Fibroblast of upper back skin (primary cell): ENCODE measurements at places on chromosomes 5 and 9.

DNA sequence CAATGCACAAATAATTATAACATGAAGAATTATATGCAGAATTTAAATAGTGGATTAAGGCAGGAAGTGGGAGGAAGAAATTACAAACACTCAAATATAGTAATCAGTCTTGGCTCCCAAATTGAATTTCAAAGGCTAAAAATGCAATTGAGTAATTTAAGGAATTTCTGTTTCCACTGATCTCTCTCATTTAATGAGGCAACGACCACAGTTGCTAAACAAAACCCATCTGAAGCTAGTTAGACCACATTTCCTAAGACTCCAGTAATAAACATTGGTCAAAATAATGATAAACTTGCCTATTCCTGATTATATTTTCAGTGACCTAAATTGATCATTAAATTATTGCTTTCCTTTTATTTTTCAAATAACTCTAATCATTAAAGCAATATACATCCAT is 174.3 kb upstream of the GRIN3A start:
- no peak for DNase-seq

DNA sequence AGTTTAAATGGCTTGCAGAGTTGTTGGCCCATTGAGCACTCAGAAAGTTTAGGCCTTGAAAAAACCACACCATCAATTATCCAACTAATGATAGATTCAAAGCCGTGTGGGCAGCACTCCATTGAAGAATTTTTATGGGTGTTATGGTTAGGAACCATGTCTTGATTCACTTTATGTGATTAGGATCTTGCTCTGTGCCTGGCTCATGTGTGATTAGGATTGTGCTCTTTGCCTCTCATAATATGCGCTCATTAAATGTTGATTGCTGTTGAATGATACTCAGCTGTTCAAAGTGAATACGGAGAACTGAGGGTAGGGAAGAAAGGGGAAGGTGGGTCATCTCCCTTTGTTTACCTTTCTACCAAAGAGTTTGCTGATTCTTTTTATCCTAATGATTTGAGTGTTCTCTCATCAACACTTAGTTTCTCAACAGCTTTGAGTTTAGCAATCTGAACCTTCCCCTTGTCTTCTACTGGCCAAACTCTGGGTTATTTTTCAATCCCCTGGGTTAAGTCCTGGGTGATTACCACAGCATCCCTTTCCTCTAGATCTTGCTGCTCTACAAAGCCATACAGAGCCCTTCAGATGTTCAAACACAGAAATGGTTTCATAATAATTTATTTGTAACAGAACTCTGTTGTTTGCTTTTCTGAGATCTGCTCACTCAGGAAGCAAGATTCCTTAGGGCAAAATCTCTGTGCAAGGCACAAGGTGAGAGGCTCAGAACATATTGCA is 668.8 kb upstream of the RGMB start:
- no peak for DNase-seq

- peak; percentile 92 for DNase-seq
These were observed 31.1 kb upstream of the PPP3R2 start for GRCh38 chr9:101625876-101626275.

DNA sequence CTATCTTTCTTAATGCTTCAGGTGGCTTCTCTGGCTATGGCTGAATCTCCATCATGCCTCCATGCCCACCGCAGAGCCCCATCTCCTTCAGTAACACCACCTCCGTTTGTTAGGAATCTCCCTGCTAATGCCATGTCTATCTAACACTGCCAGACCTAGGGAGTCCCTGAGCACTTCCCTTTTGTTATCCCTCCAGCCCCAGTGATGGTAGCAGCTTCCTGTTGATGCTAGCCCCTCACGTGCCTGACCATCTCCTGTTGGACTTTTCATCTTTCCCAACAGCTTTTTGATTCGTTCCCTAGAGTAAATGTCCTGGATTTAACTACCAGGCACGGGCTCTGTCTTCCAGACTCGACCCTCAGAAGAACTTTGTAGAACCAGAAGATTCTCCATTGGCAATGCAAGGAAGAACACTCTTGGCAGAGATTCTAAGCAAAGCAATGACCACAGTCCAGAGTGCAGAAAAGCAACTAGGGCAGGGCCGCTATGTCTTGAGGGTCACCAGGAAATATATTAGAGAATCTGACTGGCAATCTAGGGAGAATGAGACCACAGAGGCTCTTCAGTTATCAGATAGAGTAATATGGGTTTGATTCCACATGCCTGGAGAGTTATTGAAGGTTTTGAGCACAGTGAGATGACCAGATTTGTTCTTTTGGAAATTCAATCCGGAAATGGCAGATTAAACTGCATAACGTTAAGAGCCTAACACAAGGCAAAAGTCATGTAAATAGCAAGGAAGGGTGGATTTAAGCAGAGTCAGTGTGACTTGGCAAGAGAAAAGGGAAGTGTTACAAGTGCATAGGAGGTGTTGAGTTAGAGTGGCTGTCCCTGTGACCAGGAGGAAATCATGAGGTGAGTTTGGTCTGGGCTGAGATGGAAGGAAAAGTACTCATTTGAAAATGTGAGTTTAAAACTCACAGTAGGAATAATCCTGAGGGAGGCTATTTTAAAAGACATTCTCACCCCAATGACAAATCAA is 555.2 kb downstream of the ACTL7B start:
- DNase-seq, result no peak

- no peak for DNase-seq
These were observed 60.3 kb downstream of the TLE4 start for GRCh38 chr9:79632060-79632459.

DNA sequence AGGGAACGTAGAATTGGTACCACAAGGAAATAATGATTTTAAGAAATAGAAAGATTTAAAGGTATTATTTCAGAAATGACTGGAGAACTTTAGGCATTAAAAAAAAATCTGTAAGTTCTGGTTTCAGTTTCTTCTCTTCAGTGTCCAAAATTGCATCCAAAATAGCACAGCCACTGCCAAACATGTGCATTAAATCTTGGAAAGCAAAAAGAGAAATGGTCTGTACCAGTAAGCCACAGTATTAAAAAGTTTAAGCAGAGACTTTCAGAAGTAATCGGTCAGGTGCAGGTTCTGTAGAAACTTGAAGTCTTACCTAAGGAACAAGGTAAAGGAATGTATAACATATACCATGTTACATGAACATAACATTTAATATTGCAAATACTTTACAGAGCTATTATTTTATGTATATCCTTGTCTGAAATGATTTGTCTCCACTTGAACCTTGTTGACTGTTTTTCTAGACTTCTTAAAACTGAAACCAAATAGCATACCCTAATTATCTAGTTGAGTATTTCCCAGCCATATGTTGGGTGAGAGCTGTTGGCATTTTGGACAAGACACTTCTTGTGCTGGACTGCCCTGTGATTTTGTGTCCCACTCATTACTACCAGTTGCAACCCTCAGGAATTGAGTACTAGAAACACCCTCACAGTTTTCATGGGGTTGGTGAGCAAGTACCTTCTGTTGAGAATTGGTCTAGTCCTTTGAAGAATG is 32.1 kb downstream of the NIPBL start:
- DNase-seq, result no peak

- peak; percentile 24 for DNase-seq
These were observed 4.7 kb upstream of the RXRA start for GRCh38 chr9:134321531-134321930.

DNA sequence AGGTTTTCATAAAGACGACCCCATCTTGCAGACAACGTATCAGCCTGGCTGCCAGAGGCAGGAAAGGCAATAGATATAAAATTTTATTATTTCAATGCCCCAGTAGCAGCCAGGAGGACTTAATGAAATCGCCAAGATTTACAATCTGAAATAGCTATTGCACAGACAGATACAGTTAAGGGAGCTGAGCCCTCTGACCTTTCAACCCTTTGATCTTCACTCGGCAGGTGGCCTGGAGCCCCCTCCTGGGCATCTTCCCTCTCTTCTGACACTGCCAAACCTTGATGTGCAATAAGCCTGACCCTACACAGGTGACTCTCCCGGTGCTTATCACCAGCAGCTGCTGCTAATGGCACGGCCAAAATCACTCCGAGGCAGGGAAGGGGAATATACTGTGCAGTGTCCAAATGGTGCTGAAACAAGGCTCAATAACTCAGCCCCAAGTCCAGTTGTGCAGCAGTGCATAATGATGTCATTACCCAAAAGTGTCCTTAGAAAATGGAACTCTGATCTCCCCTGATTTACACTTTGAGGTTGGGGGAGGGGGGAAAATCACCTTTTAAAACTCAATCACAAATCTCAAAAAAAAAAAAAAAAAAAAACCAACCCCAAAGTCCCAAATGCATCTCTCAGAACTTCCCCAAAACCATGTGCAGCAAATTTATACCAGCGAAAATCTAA is 242.0 kb downstream of the CRB2 start:
- DNase-seq, result no peak

DNA sequence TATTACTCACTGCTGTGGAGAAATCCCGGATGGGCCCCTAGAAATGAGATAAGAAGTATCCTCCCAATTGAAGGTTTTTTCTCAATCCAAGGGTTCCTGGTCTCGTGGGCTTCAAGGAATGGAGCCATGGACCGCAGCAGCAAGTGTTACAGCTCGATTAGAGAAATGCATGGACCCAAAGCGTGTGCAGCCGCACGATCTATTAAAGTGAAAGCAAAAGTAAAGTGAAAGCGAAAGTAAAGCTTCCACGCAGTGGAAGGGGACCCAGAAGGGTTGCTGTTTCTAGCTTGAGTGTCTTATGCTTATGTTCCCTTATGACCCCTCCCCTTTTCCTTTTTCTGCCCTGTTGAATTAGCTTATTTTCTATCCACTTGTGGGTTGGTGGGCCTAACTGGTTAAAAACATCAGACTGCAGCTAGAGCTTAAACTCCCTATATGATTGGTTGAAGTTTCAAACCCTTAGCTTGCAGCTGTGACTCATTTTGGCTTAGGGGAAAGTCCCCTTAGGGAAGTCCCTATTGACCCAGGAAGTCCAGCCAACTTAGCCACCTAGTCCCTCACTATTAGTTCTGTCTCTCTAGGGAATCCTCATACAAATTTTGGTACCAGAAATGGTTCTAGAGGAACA is 1111.8 kb downstream of the TAF11L14 start:
- DNase-seq, result no peak

DNA sequence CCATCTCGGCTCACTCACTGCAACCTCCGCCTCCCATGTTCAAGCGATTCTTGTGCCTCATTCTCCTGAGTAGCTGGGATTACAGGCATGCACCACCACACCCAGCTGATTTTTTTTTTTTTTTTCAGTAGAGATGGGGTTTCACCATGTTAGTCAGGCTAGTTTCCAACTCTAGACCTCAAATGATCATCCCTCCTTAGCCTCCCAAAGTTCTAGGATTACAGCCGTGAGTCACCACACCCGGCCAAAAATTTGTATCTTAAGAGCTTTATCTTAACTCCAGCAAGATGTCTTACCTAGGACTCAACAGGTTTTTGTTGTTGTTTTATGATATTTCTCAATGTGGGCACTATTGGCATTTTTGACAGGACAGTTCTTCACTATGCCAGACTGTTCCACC is 27.9 kb downstream of the LYRM7 start:
- DNase-seq, result peak; percentile 14

- DNase-seq, result no peak
These were observed 55.2 kb upstream of the OLFM1 start for GRCh38 chr9:135032041-135032835.

- DNase-seq, result no peak
These were observed 3.6 kb downstream of the WNK2 start for GRCh38 chr9:93187574-93187973.

GRCh38 chr9:89165341-89165740 is 13.3 kb downstream of the SHC3 start:
- DNase-seq, result no peak

DNA sequence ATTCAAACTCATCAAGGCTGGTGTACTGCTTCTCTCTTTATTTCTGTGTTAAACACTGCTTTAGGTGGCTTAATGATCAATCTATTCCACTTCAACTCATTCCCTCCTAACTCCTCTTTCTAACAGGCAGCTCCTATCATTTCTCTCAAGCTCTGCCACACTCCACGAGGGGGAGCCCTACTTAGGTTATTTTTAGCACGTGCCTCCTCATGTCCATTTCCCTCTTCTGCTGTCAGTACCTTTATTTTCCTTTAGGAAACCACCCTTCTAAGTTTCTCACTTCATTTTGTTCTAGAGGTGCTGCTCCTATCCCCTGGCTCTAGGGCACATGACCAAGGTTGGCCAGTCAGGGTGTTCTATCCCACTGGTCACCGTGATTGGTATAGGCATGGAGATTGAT is 6.7 kb upstream of the BRINP1 start:
- peak; percentile 5 for DNase-seq

DNA sequence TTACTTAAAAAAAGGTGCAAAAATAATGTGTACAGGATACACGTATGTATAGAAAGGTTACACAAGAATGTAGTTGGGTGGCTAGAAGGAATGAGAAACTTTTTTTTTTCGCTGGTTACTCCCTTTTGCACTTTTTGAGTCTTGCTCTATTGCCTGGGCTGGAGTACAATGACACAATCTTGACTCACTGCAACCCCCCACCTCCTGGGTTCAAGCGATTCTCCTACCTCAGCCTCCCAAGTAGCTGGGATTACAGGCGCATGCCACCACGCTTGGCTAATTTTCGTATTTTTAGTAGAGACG is 15.8 kb downstream of the FBXW11 start:
- no peak for DNase-seq

- DNase-seq, result no peak
These were observed 17.4 kb upstream of the FLT4 start for GRCh38 chr5:180666812-180667211.

GRCh38 chr9:75467142-75467541 is 378.8 kb downstream of the OSTF1 start:
- no peak for DNase-seq

DNA sequence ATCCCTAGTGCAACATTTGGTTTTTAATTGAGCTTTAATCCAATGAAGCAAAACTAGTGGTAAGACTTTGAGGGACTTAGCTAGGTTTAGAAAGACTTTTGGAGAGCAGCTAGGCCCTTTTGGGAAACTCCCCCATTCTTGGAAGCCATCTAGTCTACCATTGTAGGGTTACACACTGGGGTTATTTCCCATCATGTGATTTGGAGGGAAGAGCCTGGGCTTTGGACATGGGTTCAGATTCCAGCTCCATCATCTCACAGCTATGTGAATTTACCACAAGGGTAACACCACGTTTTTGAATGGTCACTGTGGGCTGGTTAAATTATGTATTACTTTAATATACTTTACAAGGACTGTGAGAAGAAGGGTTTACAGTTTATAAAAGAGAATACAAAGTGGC is 18.3 kb upstream of the TNFSF15 start:
- peak; percentile 69 for DNase-seq

GRCh38 chr9:23120630-23121029 is 674.0 kb downstream of the DMRTA1 start:
- no peak for DNase-seq
